Fibroblast of skin of right biceps (primary cell): ENCODE measurements at places on chromosomes 1 and 21.

- DNase-seq: no peak
Measured at GRCh38 chr1:197837911-197838310, 62.6 kb upstream of the DENND1B start.

GRCh38 chr1:97163591-97164275 lies 442.1 kb downstream of the PTBP2 start:
- DNase-seq: no peak

DNA sequence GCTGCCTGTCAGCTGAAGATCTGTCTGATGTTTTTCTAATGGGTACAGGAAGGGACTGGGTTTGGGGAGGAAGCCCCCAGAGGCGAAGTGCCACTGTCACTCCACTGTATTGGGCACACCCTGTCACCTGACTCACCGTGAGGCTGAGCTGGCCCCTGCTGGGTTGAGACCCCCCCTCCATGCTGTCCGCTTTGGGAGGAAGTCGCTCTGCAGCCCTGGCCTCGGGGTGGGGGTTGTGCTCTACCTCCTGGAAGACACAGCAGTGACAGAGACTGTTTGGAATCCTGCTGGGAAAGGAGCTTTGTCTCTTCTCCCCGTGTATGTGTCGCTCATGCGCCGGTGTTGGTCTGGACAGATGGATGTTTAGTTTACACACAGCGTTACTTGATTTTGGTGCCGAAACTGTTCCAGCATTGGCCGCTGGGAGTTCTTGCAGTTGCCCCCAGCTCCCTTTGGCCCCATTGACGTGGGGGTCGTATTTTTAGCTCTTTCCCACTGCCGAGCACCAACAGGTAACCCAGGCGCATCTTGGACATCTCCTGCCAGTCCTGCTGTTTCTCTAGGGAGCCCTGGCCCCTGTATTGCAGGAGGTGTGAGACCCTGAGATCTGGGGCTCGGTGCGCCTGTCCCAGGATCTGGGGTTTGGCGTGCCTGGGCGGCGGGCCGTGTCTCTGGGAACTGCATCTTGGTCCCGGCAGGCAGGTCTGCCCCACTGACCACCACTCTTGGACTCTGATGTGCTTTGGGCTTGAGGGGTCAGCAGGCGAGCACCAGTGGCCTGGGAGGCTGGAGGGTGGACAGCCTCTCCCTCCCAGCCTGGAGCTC lies 30.3 kb downstream of the SLX9 start:
- peak; percentile 92 for DNase-seq

DNA sequence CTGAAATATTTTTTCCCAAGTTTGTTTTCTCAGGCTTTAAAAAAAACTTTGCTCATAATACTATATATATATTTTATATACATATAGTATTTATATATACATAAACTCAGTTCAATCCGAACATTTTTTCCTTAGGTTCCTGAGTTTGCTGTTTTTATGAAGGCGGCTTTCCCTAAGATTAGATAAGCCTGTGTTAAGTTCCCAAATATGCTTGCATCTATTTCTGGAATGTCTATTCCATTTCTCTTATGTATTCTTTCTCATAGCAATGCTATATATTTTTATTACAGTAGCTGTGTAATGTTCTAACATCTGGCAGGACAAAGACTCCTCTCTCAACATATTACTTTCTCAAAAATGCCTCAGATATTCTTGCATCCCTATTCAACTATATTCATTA lies 45.9 kb downstream of the ADSS2 start:
- DNase-seq: no peak

DNA sequence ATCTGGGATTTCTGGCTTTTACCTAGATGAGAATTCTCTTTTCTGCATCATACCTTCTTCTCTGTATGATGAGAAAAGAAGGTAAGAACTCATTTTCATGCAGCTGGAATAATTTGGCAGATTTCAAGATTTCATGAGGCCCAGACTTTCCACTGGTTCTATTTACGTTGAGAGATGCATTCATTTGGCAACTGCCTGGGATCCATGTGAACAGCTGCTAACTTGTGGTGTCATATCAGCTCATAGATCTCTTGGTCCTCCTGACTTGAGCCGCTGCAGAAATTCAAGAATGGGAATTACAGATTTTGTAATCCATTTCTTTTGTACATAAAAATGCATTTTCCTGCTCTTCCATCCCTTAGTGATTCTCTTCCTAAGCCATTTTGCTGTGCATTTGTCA lies 17.1 kb upstream of the C1orf87 start:
- no peak for DNase-seq

- no peak for DNase-seq
Measured at GRCh38 chr1:116733476-116734365, 20.5 kb upstream of the CD2 start.

GRCh38 chr1:156904187-156904959 lies 10.9 kb downstream of the PEAR1 start:
- DNase-seq: no peak

GRCh38 chr1:150009604-150010392 lies 728 bp downstream of the OTUD7B start:
- peak; percentile 88 for DNase-seq

DNA sequence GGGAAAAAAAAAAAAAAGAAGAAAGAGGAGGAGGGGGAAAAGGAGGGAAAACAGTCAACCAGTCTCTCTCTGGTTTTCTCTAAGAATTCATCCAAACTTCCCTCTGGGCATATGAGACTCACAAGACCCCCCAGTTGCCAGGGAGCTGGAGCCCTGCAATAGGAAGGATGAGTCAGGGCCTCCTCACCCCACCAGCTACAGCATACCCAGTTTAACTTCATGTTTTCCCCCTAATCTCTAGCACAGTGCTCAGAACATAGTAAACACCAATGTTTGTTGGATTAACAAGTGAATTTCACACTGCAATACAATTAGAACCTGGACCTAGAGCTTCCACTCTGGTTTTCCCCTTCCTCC lies 7.8 kb downstream of the F11R start:
- peak; percentile 22 for DNase-seq

GRCh38 chr1:160794376-160794775 lies 1.6 kb upstream of the LY9 start:
- no peak for DNase-seq

DNA sequence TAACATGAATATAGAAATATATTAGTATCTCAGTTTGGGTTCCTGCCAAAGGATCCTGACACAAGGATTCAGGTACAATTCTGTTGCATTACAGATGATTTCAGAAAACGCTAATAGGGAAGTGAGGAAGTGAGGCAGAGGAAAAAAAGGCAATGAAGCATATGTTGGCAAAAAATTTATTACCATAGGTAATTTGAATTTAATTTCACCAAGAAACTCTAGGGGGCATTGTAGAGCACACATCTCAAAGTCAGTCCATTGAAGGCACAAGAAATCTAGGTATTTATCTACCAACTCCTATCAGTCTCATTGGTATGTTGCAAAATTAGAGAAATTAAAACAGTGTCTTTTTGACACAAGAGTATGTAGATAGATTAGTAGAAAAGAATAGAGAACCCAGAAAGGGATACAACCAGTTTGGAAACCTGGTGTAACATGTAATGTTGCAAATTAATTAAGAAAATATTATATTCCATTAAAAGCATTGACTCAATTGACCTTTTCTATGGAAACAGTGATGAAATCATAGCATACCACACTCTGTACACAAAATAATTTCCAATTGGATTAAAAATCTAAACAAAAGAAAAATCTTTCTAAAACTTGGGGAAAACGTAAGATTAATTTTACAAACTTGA lies 104.9 kb upstream of the SNX7 start:
- peak; percentile 15 for DNase-seq

DNA sequence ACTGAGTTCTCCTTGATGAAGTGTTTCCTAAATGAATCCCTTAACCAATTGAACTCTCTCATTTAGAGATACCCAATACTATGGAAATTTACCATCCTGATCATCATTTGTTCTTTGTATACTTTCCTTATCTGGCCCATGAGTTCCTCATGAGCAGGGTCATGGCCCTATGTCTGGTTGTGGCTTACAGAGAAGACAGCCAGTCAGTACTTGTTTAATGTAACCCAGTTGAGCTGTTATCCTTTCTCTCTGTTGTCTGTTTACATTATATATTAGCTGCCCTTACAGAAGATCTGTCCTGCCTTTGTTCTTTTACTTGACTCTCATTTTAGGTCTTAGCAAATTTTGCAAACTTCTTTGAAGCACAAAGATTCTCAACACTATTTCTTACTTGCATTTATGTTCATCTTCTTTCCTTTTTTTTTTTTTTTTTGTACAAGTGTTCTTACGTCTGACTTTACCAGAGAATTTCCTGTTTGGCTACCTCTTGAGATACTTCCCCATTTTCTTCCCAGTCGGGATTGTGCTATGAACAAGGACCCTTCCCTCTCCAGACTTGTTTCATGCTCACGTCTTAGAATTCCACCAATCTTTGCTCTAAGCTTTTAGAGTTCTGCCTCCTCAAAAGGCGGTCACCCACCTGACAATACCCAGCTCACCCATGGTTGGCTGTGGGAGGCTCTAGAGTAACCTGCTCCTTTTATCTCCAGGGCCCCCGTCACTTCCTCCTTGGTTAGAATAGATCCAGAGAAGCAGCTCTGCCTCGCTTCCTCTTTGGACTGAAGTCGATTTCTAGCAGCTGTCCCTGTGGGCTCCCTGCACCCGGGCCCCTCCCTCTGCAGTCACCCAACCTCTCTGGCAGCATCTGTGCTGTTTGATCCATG lies 53.6 kb upstream of the RUNX1 start:
- no peak for DNase-seq

- peak; percentile 82 for DNase-seq
Measured at GRCh38 chr1:24735509-24736375, 9.5 kb upstream of the CLIC4 start.

- no peak for DNase-seq
Measured at GRCh38 chr1:150999926-151000325, 6.8 kb downstream of the MINDY1 start.

GRCh38 chr1:247415423-247416361 lies at the start of gene NLRP3:
Gene NLRP3 (plus strand): TSS chr1:247416173. CDS start chr1:247418801, 2,628 bp downstream.
- DNase-seq: no peak

DNA sequence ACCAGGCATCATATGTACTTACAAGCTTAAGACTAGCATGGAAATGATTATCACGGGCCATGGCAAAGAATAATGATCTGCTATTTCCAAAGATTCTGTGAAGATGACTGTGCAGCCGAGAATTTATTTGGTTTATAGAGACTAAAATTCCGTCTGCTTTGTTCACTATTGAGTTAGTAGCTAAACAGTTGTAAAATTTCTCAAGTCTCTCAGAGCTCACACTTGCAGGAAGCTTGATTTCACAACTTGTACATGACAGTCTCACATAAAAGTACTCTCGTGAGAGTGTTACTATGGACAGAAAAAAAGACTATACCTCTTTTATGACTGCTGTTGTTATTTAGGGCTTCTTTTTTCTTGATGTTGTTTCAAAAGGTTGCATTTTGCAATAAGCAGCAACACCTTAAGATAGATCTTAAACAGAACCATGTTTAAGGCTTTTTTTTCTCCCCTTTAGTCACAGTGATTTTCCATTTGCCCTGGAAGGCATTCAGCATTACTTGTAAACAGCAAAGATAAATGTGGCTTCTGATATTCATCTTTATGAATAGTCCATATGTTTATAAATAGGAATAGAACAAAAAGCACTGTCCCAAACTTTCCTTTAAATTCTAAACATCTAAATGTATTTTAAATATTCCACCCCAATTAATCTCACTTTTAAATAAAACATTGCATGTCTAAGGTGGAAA lies 24.8 kb downstream of the ST6GALNAC5 start:
- peak; percentile 86 for DNase-seq

DNA sequence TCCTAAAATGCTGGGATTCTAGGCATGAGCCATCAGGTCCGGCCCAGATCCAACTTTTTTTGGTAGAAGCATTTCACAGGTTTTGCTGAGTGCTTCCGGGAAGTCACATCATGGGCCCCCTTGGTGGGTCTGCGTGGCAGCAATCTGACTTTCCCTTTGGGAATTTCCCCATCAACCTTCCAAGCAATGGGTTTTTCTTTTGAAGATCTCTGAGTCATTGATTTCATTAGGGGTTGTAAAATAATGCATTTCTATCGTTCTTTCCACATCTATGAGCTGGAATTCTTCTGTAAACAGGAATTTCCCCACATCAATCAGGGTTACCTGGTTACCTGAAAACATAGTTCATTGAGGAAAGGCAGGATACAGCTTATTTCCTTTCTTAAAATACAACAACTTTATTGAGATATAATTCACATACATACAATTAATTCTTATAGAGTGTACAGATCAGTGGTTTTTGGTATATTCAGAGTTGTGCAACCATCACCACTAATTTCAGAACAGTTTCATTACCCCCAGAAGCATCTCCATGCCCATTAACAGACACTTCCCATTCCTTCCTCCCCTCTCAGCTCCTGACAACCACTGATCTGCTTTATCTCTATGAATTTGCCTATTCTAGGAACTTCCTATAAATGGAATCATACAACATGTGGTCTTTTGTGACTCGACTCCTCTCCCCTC lies 9.9 kb upstream of the ZBTB17 start:
- no peak for DNase-seq

GRCh38 chr1:202852163-202852904 lies 36.6 kb downstream of the RABIF start:
- DNase-seq: peak; percentile 61

GRCh38 chr1:206903687-206904086 lies 6.4 kb downstream of the IL24 start:
- peak; percentile 42 for DNase-seq

- DNase-seq: peak; percentile 78
Measured at GRCh38 chr1:19512545-19512944, 27.2 kb upstream of the CAPZB start.

DNA sequence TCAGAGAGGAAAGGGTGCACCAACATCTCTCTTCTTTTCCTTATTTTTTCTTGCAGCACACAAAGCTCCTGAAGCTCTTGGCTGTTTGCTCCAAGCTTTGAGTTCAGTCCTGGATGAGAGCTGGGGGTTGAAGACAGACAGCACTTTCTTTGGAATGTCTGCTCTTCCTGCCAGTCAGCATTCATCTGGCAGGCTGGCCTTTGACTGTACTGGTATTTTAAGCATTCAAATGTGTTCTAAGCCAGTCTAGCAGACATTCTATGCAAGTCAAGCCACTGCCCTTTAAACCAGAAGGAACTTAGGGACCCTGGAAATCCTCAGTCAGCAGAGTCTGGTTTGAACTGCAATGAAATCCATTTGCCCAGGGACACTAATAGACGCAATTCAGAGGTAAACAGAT lies 45.0 kb downstream of the XCL1 start:
- DNase-seq: peak; percentile 71

GRCh38 chr1:94755675-94756074 lies 64.5 kb upstream of the SLC44A3 start:
- DNase-seq: peak; percentile 98

DNA sequence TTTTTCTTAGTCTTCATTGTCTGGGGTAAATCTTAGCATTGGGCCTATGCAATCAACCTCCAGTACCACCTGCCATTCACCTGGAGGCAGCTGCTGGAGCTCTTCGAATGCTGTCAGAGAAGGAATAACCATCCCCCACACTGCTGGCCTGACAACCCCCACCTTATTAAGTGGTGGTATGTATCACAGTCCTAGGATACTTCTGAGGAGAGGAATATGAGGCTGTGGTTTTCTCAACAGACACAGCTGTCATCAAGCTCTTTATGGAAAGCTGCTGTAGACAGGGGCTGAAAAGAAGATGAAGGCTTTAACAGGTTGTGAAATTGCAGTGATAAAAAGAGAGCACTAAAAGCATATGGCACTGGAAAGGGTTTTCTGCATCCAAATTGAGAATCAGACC lies 61.7 kb downstream of the TSEN15 start:
- DNase-seq: peak; percentile 74
